A673 (cell line): ENCODE measurements at places on chromosomes 16 and 17.

DNA sequence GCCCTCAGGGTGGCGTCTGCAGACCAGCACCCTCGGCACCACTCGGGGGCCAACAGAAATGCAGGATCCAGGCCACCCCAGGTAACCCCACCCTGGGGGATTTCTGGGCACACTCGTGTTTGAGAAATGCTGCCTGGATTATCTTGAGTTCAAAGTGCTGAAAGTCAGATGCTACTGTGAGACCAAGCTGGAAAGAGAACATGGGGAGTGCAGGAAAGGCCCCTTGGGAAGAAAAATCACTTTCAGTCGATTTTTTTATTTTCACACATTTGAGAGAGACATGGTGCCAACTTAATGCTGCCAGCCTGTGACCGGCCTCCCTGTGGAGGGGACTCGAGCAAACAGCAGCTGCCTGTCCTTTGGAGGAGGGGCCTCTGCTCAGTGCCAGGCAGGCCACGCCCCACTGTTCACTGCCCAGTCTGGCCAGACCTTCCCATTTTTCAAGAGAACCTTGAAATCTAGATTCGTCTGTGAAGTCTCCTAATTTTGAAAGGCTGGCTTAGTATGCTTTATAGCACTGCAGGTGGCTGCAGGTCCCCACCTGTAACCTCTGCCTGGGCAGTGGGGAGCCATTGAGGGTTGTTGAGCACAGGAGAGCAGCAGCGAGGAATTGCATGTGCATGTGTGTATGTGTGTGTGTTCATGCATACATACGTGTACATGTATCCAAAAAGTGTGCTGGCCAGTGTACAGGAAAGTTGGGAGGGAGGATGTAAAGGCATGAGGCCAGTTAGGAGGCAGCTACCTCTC is 70.7 kb upstream of the PLCG2 start:
- DNase-seq: no peak

DNA sequence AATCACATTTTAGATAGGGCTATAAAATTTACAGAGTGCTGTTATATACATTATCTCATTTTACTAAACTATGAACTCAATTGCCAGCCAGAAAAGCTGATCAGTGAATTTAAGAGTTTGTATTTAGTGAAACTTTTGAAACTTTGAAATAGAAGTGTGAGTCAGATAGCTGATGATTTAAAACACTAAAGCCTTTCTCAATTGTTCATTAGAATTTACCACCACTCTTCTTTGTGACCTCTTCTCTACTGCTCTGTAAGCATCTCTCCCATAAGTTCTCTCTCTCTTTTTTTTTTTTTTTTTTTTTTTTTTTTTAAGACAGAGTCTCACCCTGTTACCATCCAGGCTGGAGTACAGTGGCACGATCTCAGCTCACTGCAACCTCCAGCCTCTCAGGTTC is 43.7 kb downstream of the GOSR1 start:
- no peak for DNase-seq

DNA sequence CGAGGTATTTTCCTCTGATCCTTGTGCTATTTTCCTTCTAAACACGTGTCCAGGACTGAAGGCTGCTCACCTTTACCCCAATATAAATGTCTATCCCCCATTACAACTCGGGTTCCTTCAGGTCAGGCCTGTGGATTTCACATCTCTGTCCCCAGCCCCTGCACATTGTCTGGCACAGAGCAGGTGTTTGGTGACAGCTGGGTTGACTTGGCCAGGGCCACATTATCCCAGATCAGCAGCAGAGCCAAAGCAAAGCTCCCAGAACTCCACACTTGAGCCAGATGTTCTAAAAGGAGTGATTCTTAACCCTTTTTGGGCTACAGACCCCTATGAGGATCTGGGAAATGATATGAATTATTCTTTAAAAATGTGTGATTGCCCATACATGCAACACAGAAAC is 18.0 kb upstream of the SPATA32 start:
- DNase-seq: no peak

- no peak for DNase-seq
Observed at GRCh38 chr16:8776129-8776584, 21.3 kb downstream of the TMEM186 start.

- DNase-seq: peak; percentile 76
Observed at GRCh38 chr16:29710227-29711219, 31.5 kb downstream of the QPRT start.

DNA sequence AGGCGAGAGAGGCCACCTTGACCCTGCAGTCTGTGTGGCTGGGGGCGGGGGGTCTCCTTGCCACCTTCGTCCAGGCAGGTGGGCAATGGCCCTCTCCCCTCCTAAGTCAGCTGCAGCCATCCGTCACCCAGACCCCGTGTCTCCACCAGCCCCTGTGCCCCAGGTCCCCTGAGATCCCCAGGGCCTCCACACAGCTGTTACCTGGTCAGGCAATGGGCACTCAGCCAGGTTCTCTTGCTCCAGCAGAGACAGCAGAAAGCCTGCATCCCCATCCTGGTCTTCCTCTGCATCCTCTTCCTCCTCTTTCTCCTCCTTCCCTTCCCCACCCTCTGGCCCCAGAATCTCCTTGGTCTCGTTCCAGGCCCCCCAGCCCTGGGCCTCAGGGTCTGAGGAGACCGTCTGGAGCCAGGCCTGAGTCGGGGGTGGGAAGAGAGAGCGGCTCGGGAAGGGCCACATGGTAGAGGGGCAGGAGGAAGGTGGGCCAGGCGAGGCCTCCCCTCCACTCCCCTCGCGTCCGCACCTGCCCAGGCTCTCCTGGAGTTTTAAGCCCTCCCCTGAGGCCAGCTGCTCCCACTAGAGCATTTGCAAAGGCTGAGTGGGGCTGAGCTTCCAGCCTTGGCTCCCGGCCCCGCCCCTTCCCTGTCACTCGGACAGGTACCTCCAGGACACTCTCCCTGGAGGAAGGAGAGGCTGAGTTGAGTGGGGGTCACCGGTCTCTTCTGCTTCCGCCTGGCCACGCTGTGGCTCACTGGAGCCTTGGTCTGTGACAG is at the start of gene PABPN1L:
PABPN1L (minus strand) TSS at position 510 of the 770 bp plus-strand sequence; CDS start at position 456, 54 bp downstream.
- no peak for DNase-seq

DNA sequence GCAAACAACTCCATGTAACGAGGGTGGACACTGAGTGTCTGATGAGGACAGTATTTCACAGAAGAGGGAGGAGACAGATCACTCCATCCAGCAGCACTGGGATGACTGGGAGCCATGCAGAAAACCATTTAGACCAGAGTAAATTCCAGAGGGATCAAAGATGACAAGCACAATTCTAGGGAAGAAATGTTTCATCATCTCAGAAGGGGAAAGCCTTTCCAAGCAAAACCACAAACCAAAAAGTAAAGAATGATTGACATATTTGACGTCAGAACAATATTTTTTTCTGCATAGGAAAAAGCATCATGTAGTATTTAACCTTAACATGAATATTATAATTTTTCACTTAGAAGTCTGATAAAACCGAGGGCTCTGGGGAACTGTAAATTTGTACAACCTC is 4.8 kb downstream of the DNASE1 start:
- DNase-seq: no peak
